ENCODE measurements at places on chromosomes 5 and 9. TPM values are rescaled to one million over a fixed set of nuclear protein-coding genes. Genes with fewer than 3 reads are reported as not detected.

GRCh38 chr5:32559921-32560320 is 25.4 kb upstream of the SUB1 start:
- DNase-seq, result no peak

The DOCK8 gene
- 10.3 TPM for total RNA-seq

- no peak for DNase-seq
Measured at GRCh38 chr9:32918628-32919027, 82.8 kb downstream of the APTX start.

DNA sequence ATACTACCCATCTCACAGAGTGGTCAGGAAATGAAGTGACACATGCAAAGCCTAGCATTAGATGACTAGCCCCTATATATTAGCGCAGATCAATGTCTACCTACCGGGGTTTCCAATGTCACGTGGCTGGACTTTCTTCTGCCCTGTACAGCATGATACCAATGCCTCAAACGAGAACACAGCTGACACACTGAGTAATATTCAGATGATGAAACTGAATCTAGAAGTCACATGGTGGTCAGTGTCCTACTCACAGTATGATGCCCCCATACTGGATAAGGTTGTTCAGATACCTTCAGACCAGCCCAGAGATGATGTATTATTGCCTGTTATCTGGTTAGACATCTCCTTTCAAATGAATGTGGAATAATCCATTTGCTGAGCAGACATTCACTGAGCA is 71.1 kb upstream of the FRRS1L start:
- DNase-seq, result no peak

- no peak for DNase-seq
Measured at GRCh38 chr9:133969681-133970580, 22.2 kb downstream of the VAV2 start.

DNA sequence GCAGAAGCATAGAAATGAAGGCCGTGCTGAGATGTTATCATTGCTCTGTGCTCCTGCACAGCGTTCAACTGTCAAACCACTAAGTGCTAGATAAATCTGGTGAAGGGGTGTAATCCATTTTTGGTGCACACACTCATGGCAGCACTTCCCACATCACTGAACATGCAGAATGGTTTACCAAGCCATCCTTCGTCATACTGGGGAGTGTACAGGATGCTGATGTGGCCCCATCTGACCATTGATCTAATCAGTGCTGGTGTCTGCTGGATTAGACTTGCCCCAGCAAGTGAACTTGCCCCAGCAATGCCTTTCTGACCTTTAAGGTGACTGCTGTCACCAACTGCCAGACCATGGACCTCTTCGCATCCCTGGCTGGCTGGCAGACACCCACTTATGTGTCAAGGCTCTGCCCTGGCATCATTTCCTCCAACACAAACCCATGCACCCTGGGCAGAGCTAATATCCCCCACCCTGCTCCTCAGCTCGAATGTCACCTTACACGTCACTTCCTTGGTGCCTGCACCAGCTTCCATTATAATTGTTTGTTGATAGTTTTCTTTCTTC is 4.2 kb upstream of the SEMA4D start:
- DNase-seq, result no peak

DNA sequence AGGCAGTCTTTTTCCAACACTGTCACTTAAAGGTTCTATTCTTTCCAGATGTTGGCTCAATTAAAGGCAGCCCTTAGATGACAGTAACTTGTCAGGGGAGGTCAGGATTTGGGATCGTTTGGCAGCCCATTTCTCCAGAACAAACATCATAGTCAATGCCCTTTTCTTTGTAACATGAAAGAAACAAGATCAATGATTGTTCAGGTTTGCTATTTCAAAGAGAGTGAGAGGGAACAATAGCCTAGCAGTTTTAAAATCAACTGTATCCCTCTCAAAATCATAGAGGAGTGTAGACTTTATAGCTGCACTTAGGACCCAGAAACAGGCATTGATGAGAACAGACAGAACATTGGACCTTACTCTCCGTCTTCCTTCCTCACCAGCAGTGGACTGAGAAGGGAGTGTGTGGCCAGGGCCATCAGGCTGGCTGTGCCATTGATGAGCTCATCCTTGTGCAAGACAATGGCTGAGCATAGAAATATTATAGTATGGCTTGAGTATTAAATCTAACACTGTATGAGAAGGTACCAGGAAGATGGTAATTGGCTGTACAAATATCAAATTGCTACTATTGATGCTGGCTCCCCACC is 130.0 kb downstream of the PIP5K1B start:
- DNase-seq, result no peak

The PCDHGC5 gene
- 0.75 TPM for total RNA-seq

DNA sequence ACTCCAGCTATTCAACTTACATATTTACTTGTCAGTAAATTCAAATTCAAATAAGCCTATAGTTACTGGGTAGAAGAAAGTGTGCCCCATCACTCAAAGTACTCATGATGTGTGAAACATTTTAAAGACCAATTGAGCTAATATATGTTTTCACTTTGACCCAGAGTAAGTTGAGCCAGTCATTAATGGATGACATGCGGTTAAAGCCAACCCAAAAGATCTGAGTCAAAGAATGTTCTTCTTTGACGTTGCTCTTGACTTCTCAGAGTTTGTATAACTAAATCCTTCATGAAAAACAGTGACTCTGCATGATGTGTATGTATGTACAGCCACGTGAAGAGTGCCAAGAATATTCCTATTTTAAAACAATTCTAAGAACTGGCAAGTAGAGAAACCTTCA is 237.4 kb downstream of the NR2F1-AS1 start:
- no peak for DNase-seq

The SLCO6A1 gene
- total RNA-seq, result not detected

- no peak for DNase-seq
Measured at GRCh38 chr9:91161465-91162300, 200.0 kb downstream of the AUH start.

GRCh38 chr5:31225118-31225517 is 31.6 kb downstream of the CDH6 start:
- DNase-seq, result no peak

DNA sequence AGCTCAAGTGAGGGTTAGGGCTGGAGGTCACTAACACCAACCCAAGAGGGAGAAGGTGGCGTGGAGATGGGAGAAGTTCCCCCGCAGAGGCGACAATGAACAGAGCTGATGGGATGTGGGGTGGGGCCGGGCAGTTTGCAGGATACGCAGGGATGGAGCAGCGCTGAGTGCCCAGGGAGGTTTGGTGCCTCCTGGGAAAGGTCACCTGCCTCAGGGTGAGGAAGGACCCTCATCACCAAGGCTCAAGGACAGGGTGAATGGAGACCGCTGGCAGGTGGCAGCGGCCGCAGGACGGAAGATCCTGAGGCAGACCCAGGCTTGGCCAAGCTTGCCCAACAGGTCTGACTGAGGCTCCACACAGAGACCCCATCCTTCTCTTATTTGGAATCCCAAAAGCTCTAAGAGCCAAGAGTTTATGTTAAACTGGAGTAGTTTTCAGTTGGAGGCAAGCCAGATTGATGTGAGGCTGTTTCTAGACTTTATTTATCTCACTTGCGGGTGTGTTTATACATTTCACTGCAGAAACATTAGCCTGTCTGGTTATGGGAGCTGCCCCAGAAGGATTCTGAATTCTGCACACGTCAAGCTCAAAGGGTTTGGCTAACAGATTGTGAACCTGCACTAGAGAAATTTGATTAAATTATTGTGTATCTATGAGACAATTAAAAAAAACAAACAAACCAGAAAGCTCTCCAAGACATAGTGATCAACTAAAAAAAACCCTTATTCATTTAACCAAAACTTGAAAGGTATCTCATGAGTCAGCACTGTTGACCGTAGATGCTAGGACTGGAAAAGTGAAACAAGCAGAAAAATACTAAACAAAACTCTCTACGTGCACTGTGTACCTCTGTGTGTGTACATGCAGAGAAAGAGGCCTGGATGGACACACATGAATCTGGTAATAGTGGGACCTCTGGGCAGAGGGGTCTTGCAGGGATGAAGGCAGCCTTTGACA is 146.2 kb upstream of the PHYKPL start:
- no peak for DNase-seq
